ENCODE measurements at places on chromosomes 5 and 9. TPM values are rescaled to one million over a fixed set of nuclear protein-coding genes. Genes with fewer than 3 reads are reported as not detected.

GRCh38 chr5:105907016-105907415 is 1763.7 kb downstream of the EFNA5 start:
- no peak for DNase-seq

GRCh38 chr9:122348791-122349190 is 22.0 kb upstream of the PTGS1 start:
- no peak for DNase-seq

DNA sequence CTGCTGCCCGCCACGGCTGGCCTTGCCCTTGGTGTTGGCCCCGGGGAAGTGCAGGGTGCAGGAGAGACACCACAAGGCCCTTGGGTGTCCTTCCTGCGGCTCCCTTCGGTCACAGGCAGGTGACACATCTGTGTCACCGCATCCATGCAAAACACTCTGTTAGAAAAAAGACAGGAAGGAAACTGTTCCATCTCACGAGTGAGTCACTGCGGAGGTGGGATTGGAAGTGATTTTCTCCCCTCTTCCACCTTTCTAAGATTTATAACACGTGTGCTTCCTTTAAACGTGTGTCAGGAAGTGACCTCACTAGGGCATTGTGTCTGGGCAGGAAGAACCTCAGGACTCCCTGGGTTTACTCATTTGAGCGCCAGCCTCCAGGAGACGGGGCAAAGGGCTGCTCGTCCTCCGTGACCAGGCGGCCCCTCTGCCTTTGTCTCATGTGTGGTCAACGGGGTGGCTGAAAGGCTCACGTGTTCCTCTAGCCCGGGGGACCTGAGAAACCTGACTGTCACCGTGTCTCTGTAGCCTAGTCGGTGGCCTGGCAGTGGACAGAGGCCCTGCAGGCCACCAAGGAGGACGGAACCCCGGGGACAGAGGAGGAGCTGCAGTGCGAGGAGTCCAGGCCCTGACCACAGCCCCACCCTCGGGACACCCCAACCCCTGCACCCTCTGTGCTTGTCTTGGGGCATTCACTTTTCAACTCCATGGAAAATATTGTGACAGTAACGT is 4.9 kb upstream of the LCN1 start:
- DNase-seq: peak; percentile 26

- no peak for DNase-seq
Measured at GRCh38 chr9:85402551-85402950, 339.2 kb downstream of the AGTPBP1 start.

GRCh38 chr5:17228821-17229291 is 11.4 kb downstream of the BASP1 start:
- DNase-seq: no peak

DNA sequence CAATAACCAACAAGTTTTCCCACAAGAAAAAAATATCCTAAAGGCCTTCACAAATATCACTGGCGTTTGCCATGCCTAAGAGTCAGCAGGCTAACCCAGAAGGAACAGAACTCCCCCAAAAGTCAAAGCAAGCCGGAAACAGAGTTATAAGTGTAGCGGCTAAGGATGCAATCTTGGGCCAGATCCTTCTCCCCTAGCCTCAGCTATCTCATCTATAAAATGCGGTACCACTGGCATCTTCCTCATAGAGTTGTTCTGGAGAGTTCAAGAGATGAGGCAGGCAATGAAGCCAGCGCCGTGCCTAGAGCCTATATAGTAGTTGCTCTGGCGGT is 632 bp downstream of the DPM2 start:
- no peak for DNase-seq

GRCh38 chr5:100864931-100865330 is 38.2 kb downstream of the ST8SIA4 start:
- no peak for DNase-seq

DNA sequence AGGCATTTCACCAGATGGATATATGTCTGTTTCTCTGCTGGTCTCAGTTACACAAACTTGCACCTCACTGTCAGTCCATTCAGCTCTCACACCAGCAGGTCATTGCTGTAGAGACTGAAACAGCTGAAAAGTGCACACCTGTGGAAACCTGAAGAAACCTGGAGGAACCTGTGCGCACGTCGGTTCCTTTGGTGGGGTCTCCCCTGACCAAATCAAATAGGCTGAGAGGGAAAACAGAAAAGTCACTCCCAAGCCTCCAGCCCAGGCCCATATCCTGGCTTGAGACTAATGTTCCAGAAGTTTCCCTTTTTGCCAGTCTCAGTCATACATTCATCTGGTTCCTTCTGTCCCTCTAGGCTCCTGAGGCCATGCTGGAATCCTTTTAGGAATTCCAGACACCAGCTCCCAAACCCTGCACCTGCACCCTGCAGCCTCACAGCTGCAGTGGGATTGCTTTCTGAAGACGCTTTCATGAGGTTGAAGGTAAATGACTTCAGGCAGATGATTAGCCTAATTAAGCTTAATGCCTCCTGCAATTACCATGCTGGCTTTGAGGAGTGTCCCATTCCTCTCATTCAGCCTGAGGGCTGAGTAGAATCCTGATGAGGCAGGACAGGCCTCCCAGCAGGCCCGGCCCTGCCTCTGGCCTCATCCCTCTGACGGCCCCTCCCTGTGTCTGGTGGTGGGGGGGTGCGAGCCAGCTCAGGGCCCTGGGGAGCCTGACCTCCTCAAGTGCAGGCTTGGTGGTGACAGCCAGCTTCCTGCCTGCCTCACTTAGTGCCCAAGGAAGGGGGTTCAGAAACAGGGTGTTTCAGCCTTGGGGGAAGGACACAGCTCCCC is 24.3 kb upstream of the CXCL14 start:
- DNase-seq: peak; percentile 8

GRCh38 chr9:34501889-34502425 is 20.8 kb downstream of the ENHO start:
- no peak for DNase-seq

GRCh38 chr5:3359642-3360041 is 236.0 kb upstream of the IRX1 start:
- DNase-seq: no peak

SOX30 gene
- total RNA-seq: 0.33 TPM

PCDHB14 gene
- not detected for total RNA-seq

EPB41L4A gene
- total RNA-seq: 3.3 TPM

ZNF366 gene
- total RNA-seq: not detected

IL33 gene
- total RNA-seq: not detected

SUSD3 gene
- 69.6 TPM for total RNA-seq

ZNF484 gene
- total RNA-seq: 12.7 TPM
